ENCODE measurements at places on chromosomes 11 and 22.

DNA sequence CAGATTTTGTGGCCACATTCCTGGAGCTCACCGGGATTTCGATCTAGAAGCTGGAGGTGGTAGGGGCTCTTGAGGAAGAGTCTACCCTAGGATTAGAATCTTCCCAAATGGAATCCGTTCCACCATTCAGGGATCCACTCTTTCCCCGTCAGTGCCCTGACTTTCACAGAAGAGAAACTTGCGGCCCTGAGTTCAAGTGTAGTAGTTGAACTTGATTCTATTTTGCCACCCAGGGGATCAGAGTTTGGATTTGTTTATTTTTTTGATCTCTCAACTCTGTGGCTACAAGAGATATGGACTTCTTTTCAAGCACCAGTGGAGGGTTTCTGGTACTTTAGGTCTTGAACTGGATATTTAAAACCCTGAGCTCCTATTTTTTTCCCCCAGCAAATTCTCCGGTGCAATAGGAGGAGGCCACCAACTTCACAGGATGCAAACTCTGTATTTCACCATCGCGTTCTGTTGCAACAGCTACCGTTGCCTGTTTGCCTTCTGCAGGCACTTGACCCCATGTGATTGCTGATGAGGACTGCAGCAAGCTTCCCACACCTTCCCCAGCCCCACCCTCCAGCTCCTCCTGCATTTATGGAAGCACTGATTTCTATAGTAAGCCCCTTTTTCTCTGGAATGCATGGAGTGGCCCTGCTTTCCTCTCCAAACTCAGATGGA is 14.8 kb upstream of the MRGPRF start:
- peak; percentile 64 for DNase-seq

- no peak for DNase-seq
Observed at GRCh38 chr22:49963647-49964026, 3.1 kb downstream of the PIM3 start.

DNA sequence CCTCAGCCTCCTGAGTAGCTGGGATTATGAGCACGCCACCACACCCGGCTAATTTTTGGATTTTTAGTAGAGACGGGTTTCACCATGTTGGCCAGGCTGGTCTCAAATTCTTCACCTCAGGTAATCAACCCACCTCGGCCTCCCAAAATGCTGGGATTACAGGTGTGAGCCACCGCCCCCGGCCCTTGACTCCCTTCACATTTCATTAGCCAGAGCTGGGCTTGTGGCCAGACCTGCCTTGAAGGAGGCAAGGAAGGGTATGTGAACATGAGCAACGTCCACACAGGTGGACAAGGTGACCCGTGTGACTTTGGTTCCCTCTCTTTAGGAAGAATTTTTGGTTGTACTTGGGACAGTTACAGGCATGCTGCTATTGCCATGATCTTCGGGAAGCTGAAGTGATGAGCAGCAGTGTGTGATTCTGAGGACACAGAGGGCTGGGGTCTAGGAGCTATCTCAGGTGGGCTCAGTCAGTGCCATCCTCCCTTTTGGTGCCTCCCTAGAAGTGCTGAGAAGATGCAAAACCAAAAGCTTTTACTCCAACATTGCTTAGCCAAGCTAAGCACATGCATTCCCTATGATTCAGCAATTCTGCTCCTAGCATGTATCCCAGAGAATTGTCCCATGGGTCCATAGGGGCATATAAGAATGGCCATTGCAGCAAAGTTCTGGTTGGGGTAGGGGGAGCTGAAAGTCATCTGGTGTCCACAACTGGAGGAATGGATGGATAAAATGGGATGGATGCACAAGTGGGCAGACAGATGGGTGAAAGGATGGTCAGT is 6.1 kb downstream of the AP5B1 start:
- no peak for DNase-seq

DNA sequence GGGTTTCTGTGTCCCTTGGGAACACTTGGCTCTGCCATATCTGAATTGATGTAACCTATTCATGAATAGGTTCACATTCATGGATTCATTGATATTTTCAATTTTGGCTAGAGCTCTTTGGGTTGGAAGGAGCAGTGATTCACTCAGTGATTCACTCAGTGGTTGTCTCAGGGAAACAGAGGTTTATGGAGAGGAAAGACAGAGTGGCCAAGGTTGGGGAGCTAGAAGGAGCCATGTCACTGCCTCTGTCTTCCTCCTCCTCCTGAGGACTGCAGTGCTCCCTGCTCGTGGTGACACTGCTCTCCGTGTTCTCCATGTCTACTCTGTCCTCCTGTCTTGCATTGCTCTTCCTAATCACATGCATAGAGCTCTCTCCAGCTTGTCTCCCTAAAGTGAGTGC is 17.4 kb downstream of the CEP164 start:
- no peak for DNase-seq

- no peak for DNase-seq
Observed at GRCh38 chr11:71947498-71947897, 18.7 kb downstream of the RNF121 start.

GRCh38 chr22:25120093-25120561 is 79.5 kb upstream of the CRYBB3 start:
- DNase-seq, result no peak

- no peak for DNase-seq
Observed at GRCh38 chr22:31097941-31098631, 9.3 kb downstream of the SELENOM start.

- DNase-seq, result no peak
Observed at GRCh38 chr22:43550672-43551071, 138.9 kb downstream of the MPPED1 start.

- DNase-seq, result peak; percentile 17
Observed at GRCh38 chr11:3056296-3057068, 741 bp downstream of the CARS1 start.

DNA sequence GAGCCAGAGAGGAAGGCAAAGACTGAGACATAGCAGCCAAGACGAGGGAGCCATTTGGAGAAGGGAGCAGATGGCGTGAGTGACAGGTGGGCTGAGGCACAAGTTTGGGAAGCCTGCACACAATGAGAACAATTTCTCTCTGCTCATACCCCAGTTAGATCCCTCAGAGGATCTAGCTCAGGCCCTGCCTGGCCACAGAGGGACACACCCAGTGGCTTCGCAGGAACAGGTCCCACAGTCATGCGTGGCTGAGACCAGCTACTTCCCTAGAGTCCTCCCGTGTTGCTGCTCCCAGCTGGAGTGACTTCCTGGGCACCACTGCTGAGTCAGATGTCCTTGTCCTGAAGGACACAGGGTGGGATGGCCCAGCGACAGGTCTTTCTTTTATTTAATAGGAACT is 33.4 kb upstream of the LYVE1 start:
- DNase-seq, result peak; percentile 69

DNA sequence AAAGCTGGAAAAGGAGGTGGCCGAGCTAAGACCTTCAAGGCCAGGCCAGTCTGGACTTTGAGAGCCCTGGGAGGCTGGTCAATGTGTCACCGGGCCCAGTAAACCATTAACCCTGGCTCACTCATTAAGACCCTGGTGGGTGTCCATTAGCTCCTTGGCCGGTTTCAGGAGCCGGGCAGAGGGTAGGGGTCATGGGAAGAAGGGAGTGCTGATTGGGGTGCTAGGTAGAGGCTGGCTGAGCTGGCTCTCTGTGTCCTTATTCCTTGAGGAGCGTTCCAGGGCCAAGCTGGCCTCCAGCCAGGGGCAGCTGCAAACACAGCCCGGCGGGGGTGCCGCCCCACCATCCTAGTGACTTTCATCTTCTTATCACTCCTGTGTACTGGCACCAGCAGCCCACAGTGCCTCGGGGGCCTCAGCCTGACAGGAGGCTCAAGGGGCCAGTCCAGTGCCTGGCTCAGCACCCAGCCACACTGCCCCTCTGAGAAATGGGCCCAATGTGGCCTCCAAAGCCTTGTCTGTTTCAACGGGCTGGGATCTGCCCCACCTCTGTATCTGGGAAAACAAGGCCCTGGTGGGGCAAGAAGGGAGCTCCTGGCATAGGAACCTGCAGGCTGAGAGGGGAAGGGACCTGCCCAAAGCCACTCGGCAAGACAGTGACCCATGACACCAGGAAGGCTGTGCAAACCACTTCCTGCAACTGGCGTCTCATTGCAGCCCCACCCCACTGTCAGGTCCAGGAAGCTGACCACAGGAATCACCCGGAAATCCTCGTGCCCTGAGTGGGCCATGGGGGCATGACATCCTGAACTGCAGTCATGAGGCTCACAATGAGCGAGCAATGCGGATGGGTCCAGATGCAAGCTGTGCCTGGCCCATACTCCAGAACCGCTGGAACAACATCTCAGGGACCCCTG is 15.1 kb upstream of the RGL4 start:
- DNase-seq, result peak; percentile 56

DNA sequence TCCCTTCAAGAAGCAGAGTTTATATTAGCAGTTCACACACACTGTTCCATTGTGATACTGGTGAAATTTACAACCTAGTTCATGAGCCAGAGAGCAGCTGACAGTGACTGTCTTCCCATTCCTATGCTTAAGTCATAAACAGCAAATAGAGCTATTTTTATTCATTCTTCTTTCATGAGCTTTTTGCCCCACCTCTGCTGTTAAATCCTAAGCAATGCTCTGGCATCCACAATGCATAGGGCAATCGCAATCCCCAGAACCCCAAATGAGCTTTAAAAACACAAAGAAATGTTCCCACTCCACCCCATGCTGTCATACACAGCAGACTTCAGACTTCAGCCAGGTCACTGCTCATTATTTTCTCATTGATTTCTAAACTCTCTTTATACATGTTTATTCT is 307.5 kb downstream of the ETS1 start:
- no peak for DNase-seq

GRCh38 chr22:36797374-36797773 is 19.5 kb downstream of the PVALB start:
- DNase-seq, result no peak

DNA sequence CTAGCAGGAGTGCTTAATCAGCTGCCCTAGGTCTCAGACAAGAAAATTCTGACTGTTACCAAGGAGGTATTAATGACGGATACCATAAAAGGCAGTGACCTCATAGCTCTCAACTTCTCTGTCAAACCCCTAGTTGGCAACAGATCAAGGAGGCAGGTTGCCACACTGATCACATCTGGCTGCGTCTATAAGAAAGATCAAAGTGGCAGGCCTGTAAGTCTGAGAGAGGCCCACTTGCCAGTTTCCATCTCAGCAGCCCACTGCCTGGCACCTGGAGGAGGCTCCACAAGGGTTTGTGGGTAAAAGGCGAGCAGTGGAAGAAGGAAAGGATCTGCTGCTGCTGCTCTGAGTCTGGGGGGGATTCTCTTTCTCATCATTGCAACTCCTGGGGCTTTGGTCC is 239.6 kb upstream of the MPPED2 start:
- no peak for DNase-seq

- DNase-seq, result no peak
Observed at GRCh38 chr11:22666325-22666687, at the start of gene GAS2. TSS of gene GAS2 (plus strand) at chr11:22666611. CDS start at chr11:22674870, 8,259 bp downstream.

GRCh38 chr11:4466131-4466870 is 16.1 kb upstream of the OR52K1 start:
- no peak for DNase-seq

GRCh38 chr22:50599816-50600455 is 657 bp upstream of the MAPK8IP2 start:
- no peak for DNase-seq

GRCh38 chr11:2725368-2726300 is 25.8 kb upstream of the KCNQ1OT1 start:
- DNase-seq, result no peak

GRCh38 chr11:131463162-131463561 is 92.7 kb downstream of the NTM start:
- DNase-seq, result no peak

DNA sequence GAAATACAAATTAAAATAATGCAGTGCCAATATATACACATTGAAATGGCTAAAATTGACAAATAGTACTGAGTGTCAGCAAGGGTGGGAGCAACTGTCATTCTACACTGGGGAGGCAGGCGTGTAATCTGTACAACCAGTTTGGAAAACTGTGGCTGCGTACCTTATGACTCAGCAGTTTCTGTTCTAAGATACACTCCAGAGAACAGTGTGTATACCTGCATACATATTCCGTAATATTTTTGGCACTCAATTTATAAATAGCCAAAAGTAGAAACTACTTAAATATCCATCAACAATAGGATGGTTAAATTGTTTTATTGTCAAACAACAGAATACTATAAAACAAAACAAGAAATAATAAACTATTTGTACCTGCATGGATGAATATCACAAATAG is 57.6 kb downstream of the RNF169 start:
- no peak for DNase-seq

DNA sequence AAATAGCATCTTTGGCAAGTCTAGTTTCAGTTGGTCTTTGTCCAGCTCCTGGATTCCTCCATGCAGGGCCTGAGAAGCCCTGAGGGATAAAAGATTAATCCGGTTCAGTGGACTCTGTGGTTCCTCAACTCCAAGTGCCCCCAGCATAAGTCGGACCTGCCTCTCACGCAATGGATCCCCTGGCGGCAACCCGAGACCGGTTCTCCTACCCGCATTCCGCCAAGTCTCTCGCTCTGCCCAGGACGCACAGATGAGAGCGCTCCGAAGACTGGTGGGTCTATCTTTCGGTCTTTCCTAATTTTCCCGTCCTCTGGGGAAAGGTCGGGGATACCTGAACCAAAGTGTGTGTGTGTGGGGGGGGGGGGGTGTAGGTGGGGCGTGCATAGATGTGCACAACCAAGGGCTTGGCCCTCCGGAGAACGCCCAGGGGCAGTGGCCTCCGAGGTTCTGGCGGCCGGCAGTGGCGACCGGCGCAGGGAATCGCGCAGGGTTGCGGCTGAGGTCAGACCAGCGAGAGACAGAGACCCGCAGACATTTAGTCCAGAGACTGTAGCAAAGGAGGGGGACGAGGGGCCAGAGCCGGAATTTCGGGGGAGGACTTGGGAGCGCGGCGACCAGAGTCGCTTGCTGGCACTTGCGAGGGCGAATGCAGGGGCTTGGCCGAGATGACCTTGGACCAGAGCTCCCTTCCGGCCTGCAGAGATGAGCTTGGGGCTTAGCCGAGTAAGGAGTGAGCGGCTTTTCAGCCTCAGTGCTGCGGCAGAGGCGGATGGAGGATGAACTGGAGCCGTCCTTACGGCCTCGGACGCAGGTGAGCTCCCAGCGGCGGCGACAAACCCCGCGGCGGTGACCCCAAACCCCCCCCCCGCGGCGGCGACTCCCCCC is 712 bp upstream of the SLC2A11 start:
- DNase-seq, result peak; percentile 42

GRCh38 chr11:103257360-103257759 is 148.1 kb downstream of the DYNC2H1 start:
- DNase-seq, result no peak

- DNase-seq, result no peak
Observed at GRCh38 chr22:26852176-26852575, 194.8 kb downstream of the MIAT start.

DNA sequence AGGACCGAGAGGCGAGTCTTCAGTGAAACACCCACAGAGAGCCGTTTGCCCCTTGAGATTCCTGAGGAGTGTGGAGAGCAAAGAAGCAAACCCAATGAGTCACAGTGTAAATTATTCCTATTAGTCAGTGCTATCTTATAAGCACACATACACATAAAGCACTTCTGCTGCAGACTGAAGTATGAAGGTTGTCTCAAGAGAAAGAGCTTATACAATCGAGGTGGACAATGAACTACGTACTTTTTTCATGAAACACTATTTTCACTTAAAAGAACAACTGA is 37.3 kb downstream of the GALNT18 start:
- DNase-seq, result no peak
